Stimulated activated memory B cell treated with anti-CD40 and anti-IgM and Interleukin-4, amounts not matched to agents 10 μg/mL and 1 μg/mL and 100 μg/mL, for 72 hours (primary cell): ENCODE measurements at places on chromosomes 1 and 21.
A peak's percentile ranks its signal among the peaks of the same experiment; 100 is the strongest.

- ATAC-seq = peak; percentile 89
These were observed 52.7 kb downstream of the PLPP3 start for GRCh38 chr1:56526571-56527174.

GRCh38 chr1:5404412-5405203 is 587.6 kb downstream of the NPHP4 start:
- ATAC-seq = no peak

- peak; percentile 76 for ATAC-seq
These were observed 23.0 kb upstream of the ZBTB40 start for GRCh38 chr1:22428672-22429071.

GRCh38 chr1:111290630-111291029 is at the start of gene CHIA:
Gene CHIA (plus strand): TSS chr1:111290851. CDS start chr1:111310468, 19,617 bp downstream.
- ATAC-seq = no peak

DNA sequence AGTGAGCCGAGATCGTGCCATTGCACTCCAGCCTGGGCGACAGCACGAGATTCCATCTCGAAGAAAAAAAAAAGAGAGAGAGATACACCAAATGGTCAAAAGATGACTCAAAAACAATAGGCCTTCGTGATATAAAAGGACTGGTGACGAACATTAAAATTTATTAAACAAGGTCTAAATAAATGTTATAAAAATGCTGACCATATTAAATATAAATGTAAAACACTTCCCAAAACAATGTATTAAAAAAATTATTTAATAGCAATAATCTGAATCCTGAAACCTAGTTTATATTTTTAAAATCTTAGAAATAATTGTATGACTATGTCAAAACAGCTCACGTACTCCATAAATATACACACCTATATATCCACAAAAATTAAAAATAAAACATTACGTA is 247.6 kb downstream of the SETD4 start:
- ATAC-seq = no peak

GRCh38 chr1:66312271-66312990 is 221.5 kb upstream of the SGIP1 start:
- ATAC-seq = no peak

DNA sequence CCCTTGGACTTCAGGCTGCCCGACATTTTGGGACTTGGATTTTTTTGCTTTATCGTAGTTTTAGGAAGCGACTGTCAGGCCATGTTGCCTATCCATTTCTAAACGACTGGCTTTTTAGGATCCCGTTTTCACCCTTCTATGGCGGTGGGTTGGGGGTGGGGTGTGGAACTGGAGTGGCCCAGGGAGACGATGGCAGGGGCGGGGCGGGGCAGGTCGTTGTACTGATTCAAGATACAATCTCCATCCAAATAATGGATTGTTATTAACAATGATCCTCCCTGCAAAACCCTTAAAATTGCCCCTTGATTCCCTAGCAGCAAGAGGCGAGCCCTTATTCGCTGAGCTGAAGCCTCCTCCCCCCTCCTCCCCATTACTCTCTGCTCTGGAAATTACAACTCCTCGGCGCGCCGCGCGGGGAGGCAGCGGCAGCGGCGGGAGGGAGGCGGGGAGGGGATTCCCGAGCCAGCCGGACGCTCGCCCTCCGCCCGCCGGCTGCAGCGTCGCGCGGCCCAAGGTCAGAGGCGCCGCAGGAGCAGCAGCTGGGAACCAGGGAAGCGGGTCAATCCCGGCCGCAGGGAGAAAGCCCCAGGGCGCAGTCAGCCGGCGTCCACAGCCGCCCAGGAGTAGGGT is at the start of gene TRIM67:
TRIM67 (plus strand) TSS at position 392 of the 630 bp plus-strand sequence. CDS start 912 bp downstream, outside the sequence.
- no peak for ATAC-seq

- ATAC-seq = no peak
These were observed 94.1 kb downstream of the ABCA4 start for GRCh38 chr1:94026619-94027380.

GRCh38 chr21:44475266-44475845 is 20.0 kb downstream of the LRRC3 start:
- no peak for ATAC-seq

- no peak for ATAC-seq
These were observed 7.2 kb upstream of the DSCAM start for GRCh38 chr21:40853956-40854688.

DNA sequence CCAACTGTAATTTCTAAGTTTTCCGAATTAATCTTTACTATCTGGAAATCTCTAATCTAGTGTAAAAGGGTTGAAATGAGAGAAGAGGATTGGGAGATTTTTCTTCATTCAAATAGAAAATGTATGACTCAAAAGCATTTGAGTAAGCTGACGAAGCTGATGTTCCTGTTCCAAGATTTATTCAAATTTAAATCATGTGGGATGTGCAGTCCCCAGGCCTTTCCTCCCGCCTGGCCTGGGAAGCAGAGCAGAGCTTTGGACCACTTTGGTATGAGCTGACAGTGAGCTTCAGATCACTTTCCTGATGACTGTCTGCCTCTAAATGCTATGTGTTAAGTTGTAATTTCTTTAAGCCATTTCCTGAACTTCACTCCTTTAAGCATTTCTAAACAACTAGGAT is 192.0 kb downstream of the DHRS3 start:
- no peak for ATAC-seq

GRCh38 chr1:151472856-151473731 is 13.8 kb upstream of the POGZ start:
- peak; percentile 54 for ATAC-seq

GRCh38 chr1:201904579-201904978 is 15.9 kb downstream of the SHISA4 start:
- no peak for ATAC-seq

DNA sequence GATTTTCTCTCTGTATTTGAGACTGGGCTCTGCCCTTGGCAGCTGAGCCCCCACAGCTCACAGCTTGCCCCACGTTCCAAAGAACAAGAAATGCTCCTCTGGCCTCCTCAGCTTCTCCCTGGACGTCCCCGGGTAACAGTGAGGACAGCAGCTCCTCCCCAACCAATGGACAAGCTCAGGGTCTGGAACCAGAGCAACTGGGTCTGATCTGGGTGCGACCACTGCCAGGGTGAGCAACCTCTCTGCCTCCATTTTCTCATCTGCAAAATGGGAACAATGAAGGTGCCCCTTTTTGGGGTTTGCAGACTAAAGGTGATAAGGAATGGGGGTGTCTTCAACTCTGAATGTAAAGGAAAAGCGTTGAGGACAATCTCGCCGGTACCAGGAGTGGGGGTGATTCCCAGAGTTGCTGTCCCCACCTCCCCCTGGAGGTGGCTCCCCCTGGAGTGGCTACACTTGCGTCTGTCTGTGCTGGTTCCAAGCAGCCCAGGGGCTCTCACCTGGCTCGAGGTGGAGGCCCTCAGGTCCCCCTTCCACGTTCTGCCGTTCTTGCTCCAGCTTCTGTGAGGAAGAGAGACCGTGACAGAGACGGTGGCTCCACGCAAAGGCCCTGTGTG is 6.9 kb downstream of the C21orf58 start:
- ATAC-seq = no peak

- no peak for ATAC-seq
These were observed 97.1 kb upstream of the TLR5 start for GRCh38 chr1:223240122-223240521.

- ATAC-seq = no peak
These were observed 143.3 kb downstream of the DENND1B start for GRCh38 chr1:197632005-197632404.

DNA sequence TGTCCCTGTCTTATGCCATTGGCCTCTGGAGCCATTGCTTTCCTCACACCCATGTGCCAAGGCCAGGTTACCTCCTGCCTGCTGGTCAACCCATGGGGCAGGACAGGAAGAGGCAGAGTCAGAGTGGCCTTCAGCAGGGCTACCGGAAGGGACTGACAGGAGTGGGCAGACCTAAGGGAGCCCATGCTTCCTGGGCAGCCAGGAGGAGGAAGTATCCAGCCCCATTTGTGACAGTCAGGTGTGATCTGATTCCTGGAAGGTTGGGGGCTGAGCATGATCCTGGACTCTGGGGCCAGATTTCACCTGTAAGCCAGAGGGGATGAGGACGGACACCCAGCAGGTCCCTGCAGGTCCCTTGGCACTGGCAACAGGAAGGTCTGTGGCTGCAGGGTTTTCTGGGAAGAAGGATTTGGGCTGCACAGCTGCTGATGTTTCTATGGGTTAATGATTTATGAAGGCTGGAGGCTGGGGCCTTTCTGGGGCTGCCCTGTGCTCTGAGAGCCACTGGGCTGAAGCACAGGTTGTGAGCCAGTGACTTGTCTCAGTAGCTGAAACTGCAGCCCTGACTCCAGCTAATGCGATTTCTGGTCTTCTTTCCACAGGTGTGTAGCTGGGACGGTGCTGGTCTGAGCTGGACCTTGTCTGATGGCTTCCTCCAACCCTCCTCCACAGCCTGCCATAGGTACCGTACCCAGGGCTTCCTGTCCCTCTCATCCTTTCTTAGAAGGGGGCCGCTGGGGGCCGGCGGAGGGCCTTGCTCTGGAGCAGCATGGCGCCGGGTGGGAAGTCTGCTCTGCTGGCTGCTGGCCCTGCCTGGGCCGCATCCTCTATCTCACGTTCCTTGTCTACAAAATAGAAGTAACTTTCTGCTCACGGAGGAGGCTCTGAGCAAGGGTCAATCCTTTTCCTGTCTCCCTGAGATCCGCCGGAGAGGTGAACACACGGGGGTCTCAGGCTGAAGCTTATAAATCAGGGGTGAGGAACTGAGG is 40.7 kb downstream of the ARHGEF10L start:
- no peak for ATAC-seq

- ATAC-seq = no peak
These were observed 350.4 kb downstream of the AMY1C start for GRCh38 chr1:104100115-104100514.

GRCh38 chr21:16968436-16968835 is 544.4 kb upstream of the CXADR start:
- no peak for ATAC-seq

DNA sequence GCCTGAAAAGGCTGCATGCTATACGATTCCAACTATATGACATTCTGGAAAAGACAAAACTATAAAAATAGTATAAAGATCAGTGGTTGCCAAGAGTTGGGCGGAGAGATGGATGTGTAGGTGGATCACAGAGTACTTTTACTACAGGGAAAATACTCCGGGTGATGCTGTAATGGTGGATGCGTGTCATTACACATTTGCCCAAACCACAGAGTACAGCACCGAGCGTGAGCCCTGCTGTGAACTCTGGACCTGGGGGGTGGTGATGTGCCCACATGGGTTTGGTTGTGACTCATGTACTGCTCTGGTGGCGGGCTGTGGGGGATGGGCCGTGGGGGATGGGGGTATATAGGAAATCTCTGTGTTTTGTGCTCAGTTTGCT is 162.7 kb upstream of the COL6A1 start:
- ATAC-seq = peak; percentile 92

DNA sequence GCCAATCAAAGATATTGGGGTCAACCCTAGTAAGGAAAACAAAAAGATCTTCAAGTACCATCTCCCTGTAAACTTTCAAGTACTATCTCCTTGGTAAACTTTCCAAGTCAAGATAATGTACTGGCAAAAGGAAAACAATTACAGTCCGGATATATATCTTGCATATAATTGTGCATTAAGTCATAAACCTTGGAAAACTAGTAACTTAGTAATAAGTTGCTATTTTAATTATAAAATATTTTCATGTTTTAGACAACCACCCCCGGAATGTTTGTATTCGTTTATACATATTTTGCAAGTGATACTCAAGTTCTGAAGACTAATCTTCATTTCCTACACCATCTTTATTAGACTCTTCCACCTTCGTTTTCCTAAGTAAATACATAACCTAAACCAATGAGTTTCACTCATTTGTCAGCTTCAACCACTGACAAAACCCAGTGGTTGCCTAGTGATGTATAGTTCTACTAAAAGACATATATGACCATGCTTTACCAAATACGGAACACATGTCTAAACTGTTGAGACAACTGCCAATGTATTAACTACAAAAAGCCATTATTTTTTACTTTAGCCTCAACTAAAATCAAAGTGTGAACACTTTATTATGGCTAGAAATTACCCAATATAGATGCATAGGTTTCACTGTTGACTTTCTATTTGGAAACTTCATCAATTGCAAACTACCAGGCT is 1.7 kb downstream of the AKT3 start:
- no peak for ATAC-seq

DNA sequence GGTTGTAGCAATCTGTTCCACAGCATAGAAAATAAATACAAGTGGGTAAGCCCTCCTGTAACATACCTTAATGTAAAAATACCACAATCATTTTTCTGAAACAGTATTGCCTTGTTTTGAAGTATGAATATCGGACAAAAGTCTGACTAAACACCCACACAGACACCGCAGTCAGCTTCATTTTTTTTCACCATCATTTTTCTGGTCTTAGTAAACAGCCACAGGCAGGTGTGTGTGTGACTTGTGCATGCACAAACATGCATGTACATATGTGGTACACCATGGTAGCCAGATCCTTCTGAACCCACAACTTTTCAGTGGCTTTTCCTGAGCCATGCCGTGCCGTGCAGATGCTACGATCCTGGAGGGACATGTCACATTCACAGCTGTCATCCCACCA is 261.7 kb downstream of the PCP4 start:
- ATAC-seq = no peak
